ENCODE measurements at places on chromosomes 5 and 9. TPM values are rescaled to one million over a fixed set of nuclear protein-coding genes. Genes with fewer than 3 reads are reported as not detected.

GRCh38 chr5:98899456-98899855 lies 29.4 kb downstream of the CHD1 start:
- no peak overlapping the region for H3K4me3 ChIP-seq
- H3K27me3 ChIP-seq: no peaks in the 10 kb centered on the region
- no peak for DNase-seq
- H3K27ac ChIP-seq: no peak overlapping the region
- peaks cover 53% of the 10 kb centered on the region for H3K36me3 ChIP-seq

GRCh38 chr9:121650217-121651007 lies 1.0 kb upstream of the DAB2IP start:
- DNase-seq: peak; percentile 73
- peaks cover 38% of the 10 kb centered on the region for H3K27me3 ChIP-seq
- no peak overlapping the region for H3K27ac ChIP-seq
- H3K4me3 ChIP-seq: no peak overlapping the region
- H3K4me1 ChIP-seq: peaks cover 11% of the 10 kb centered on the region
- H3K36me3 ChIP-seq: no peaks in the 10 kb centered on the region

GRCh38 chr5:77996943-77997342 lies 220.8 kb upstream of the TBCA start:
- peaks cover 13% of the 10 kb centered on the region for H3K36me3 ChIP-seq
- DNase-seq: no peak
- H3K4me1 ChIP-seq: no peaks in the 10 kb centered on the region
- H3K27me3 ChIP-seq: no peaks in the 10 kb centered on the region

The SCGB3A2 gene
- total RNA-seq: not detected

DNA sequence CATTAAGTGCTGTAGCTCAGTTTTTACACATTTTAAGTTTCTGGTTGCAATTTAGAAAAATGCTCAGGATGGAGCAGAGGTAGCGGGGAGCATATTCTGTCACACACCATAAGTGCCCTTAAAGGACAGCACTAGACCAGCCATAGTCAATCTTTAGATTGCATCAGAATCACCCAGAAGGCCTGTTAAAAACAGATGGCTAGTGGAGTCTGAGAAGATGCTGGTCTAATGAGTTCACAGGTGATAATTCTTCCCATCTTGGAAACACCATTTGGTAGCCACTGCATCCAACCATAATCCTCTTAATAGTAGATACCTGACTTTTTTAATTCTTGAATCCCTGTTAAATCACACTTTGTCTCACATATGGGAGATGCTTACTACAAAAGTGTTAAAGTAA lies 113.2 kb downstream of the CDH18 start:
- no peak overlapping the region for H3K27ac ChIP-seq
- H3K36me3 ChIP-seq: no peaks in the 10 kb centered on the region
- no peak overlapping the region for H3K4me3 ChIP-seq
- H3K27me3 ChIP-seq: no peaks in the 10 kb centered on the region

The ZNF618 gene
- total RNA-seq: 0.11 TPM

The NMUR2 gene
- total RNA-seq: not detected

The LARP1 gene
- 225 TPM for total RNA-seq

The ADAMTS19 gene
- not detected for total RNA-seq

The HTR1A gene
- total RNA-seq: not detected

GRCh38 chr9:127358770-127359169 lies 38.2 kb upstream of the SLC2A8 start:
- peaks cover 29% of the 10 kb centered on the region for H3K27me3 ChIP-seq
- no peak overlapping the region for H3K4me3 ChIP-seq
- no peak for DNase-seq
- H3K27ac ChIP-seq: no peak overlapping the region
- no peaks in the 10 kb centered on the region for H3K4me1 ChIP-seq
- H3K36me3 ChIP-seq: peaks cover 5% of the 10 kb centered on the region

DNA sequence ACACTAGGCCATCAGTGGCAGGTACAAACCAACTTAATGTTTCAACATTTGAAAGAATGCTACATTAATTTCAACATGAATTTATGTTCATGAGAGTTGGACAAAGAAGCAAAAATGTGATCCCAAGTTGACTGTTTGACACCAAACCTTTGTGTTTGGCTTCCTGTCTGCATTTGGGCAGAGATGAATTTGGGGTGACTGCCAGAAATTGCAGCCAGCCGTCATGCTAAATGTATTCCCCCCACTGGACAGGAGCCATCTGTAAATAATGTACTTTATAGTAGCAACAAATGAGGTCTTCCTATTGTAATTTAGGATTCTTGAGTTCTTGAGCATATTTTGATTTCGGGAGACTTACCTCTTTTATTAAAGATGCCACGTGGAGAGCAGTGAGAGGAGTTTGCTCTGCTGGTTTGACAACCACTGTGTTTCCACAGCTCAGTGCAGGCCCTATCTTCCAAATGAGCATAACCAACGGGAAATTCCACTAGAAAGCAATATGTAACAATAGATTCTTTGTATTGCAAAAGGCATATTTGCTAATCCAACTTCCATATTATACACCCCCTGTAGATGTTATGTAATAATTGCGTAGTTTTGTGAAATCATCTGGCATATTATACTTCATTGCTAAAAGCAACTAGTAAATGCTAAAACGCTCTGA lies 27.6 kb downstream of the ALDH1A1 start:
- no peak for DNase-seq
- peaks cover 5% of the 10 kb centered on the region for H3K27me3 ChIP-seq
- no peak overlapping the region for H3K27ac ChIP-seq
- H3K4me1 ChIP-seq: no peaks in the 10 kb centered on the region
- H3K4me3 ChIP-seq: no peak overlapping the region

DNA sequence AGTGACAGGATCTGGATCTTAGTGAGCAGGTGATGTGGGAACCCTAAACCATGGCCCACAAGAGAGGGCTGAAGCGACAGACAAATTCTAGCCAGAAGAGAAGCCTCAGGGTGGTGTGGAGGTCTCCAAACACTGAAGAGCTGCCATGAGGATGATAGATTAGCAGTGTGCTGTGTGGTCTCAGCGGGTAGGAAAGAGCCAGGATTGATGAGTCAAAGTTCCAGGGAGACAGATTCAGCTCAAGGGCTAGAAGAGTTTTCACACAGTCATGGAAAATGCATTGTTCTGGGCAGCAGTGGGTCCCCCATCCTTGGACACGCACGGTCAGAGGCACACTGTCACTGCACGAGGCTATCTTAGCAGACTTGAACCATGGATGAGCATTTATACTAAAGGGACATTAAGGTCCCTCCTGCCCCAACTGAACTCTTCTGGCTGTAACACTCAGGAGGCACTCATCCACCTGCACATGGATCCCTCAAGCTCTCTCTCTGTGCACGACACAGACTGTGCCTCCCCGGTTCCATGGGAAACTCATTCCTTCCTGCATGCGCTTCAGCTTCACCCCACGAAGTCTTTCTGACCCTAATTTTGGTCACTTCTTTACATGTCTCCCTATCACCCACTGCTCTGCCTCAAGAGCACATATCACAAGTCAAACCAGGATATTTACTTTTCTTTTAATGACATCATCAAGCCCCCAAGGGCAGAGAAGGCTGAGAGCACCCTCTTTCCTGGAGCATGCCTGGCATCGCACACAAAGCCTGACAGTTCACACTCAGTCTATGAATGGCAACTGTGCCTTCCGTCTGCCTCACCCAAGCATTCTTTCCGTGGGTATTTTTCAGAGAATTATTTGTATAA lies 84.8 kb downstream of the TLE1 start:
- no peaks in the 10 kb centered on the region for H3K4me1 ChIP-seq
- H3K27me3 ChIP-seq: no peaks in the 10 kb centered on the region
- H3K4me3 ChIP-seq: no peak overlapping the region
- no peaks in the 10 kb centered on the region for H3K36me3 ChIP-seq
- no peak for DNase-seq

DNA sequence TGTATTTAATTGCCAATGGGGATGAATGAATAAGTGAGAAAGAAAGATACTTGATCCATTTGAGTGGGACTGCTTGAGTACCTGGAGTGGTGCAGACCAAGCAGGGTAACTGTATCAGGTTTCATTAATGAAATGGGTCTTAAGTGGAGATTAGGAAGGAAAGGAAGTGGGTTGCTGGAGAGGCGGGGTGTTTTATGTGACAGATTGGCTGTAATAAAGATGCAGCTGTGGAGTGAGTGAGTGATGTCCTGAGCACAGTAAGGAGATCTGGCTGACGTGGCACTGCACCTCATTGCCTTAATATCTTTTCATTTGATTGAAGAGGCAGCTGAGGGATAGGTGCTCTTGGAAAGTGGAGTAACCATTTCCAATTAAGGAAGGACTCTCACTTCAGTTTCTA lies 161.0 kb upstream of the CCDC152 start:
- H3K4me3 ChIP-seq: no peak overlapping the region
- H3K4me1 ChIP-seq: no peaks in the 10 kb centered on the region
- DNase-seq: no peak
- no peaks in the 10 kb centered on the region for H3K36me3 ChIP-seq

GRCh38 chr5:72160329-72160728 lies 53.1 kb downstream of the MAP1B start:
- H3K27ac ChIP-seq: no peak overlapping the region
- peaks cover 25% of the 10 kb centered on the region for H3K27me3 ChIP-seq
- no peaks in the 10 kb centered on the region for H3K4me1 ChIP-seq
- H3K4me3 ChIP-seq: no peak overlapping the region
- H3K36me3 ChIP-seq: no peaks in the 10 kb centered on the region

- H3K36me3 ChIP-seq: peaks cover 5% of the 10 kb centered on the region
- DNase-seq: no peak
- H3K27ac ChIP-seq: no peak overlapping the region
- H3K4me3 ChIP-seq: no peak overlapping the region
These were observed 58.1 kb downstream of the PIP5K1B start for GRCh38 chr9:68763104-68763503.

DNA sequence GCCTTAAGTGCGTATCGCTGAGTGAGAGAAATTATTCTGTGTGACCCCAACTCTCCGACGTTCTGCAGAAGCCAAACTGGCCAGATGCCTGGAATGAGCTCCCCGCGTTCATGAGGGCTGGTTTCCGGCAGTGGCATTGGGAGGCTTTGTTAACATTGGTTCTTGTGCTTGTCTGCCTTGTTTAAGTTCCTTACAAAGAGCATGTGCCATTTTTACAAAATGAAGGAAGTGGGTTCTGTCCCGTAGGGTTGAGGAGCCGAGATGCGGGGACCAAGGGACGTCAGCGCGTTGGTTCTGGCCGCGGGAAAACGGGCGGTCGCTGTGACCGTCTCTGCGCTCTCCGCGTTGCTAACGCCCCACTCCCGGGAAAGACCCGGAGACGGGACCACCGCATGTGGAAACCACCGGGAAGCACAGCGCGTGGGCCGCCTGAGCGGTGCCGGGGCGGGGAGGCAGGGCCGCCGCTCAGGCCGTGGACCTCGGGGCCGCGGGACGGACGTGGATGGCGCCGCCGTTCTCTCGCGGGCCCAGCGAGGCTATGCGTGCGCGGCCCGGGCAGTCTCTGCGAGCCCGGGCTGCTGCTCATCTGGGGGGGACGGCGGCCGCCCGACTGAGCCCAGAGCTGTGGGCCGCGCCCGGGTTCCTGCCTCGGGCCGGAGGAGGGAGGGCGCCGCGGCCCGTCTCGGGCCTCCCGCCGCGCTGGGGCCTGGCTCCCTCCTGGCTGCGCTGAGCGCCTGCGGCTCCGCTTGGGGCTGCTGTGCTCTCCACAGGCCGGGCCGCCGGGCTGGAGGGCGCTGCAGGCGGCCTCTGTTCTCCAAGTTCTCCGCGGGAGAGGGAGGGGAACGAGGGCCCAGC lies 13.4 kb downstream of the RABL6 start:
- H3K27me3 ChIP-seq: no peaks in the 10 kb centered on the region
- H3K4me3 ChIP-seq: no peak overlapping the region
- H3K4me1 ChIP-seq: peaks cover 12% of the 10 kb centered on the region
- DNase-seq: no peak
- H3K27ac ChIP-seq: no peak overlapping the region

The TSLP gene
- total RNA-seq: 0.85 TPM

The IL9 gene
- total RNA-seq: 47.9 TPM

DNA sequence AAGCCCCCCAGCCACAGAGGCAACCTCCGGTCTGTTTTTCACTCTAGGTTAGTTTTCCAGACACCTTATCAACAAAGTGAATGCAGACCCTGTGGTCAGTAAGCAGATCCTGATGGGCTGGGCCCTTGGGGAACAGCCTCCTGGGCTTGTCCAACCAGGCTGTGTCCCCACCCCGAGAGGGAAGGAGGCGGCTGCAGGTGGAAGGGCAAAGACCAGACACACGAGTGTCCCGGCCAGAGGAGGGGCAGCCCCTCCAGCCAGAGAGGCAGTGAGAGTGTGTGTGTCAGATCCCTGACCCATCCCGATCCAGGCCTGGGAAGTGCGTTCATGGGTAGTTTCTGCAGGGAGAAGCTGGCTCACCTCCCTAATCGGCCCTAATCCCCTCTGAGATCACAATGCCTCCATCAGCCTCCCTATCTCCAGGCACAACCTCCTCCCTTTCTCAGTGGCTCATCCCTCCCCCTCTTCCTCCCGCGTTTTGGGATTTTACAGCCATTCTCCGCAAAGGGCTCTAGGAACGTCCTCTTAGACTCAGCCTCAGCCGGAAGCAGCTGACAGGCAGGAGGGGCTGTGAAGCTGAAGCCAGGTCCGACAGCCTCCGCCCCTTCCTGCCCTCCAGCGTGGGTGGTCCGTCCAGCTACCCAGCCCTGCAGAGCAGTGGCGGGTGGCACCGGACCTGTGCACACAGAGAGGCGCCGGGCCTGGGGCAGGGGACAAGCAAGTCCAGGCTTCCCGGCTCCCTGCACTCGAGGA lies 9.7 kb downstream of the SLC12A7 start:
- no peak overlapping the region for H3K27ac ChIP-seq
- no peaks in the 10 kb centered on the region for H3K27me3 ChIP-seq
- no peaks in the 10 kb centered on the region for H3K36me3 ChIP-seq
- H3K4me3 ChIP-seq: no peak overlapping the region

- no peak overlapping the region for H3K4me3 ChIP-seq
- no peak for DNase-seq
- H3K36me3 ChIP-seq: peaks cover 13% of the 10 kb centered on the region
- no peaks in the 10 kb centered on the region for H3K4me1 ChIP-seq
- H3K27ac ChIP-seq: no peak overlapping the region
- no peaks in the 10 kb centered on the region for H3K27me3 ChIP-seq
These were observed 64.5 kb downstream of the SLF1 start for GRCh38 chr5:94682814-94683520.

The BTNL8 gene
- not detected for total RNA-seq

GRCh38 chr5:174734571-174735497 lies 10.5 kb downstream of the MSX2 start:
- H3K4me1 ChIP-seq: peaks cover 4% of the 10 kb centered on the region
- H3K27ac ChIP-seq: no peak overlapping the region
- H3K4me3 ChIP-seq: no peak overlapping the region
- DNase-seq: no peak
- no peaks in the 10 kb centered on the region for H3K36me3 ChIP-seq

The CCL27 gene
- not detected for total RNA-seq

GRCh38 chr9:84781458-84781857 lies 111.9 kb downstream of the NTRK2 start:
- DNase-seq: peak; percentile 15
- H3K27ac ChIP-seq: no peak overlapping the region
- no peaks in the 10 kb centered on the region for H3K4me1 ChIP-seq
- peaks cover 10% of the 10 kb centered on the region for H3K27me3 ChIP-seq
- H3K4me3 ChIP-seq: no peak overlapping the region

Data from activated CD4-positive, alpha-beta T cell treated with anti-CD3 and anti-CD28 coated beads for 36 hours (primary cell).